Stimulated activated CD4-positive, alpha-beta T cell treated with anti-CD3 and anti-CD28 coated beads, Interleukin-15, amount 100 ng/mL, for 24 hours (primary cell): ENCODE measurements at places on chromosomes 1 and 21.

- no peak for DNase-seq
These were observed 31.4 kb upstream of the PROX1 start for GRCh38 chr1:213956295-213956770.

DNA sequence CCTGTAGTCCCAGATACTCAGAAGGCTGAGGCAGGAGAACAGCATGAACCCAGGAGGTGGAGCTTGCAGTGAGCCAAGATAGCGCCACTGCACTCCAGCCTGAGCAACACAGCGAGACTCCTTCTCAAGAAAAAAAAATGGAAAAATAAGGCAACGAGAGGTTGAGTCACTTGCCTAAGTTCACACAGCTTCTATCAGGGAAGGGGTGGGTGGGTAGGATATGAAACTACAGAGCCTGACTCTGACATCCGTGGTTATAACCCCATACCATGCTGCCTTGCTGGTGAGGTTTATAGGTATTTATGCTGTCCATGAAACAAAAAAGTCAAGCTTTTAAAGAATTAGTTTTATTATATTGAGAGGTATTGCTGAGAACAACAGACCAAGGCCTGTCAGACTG lies 61.5 kb upstream of the RAB4A start:
- peak; percentile 23 for DNase-seq

DNA sequence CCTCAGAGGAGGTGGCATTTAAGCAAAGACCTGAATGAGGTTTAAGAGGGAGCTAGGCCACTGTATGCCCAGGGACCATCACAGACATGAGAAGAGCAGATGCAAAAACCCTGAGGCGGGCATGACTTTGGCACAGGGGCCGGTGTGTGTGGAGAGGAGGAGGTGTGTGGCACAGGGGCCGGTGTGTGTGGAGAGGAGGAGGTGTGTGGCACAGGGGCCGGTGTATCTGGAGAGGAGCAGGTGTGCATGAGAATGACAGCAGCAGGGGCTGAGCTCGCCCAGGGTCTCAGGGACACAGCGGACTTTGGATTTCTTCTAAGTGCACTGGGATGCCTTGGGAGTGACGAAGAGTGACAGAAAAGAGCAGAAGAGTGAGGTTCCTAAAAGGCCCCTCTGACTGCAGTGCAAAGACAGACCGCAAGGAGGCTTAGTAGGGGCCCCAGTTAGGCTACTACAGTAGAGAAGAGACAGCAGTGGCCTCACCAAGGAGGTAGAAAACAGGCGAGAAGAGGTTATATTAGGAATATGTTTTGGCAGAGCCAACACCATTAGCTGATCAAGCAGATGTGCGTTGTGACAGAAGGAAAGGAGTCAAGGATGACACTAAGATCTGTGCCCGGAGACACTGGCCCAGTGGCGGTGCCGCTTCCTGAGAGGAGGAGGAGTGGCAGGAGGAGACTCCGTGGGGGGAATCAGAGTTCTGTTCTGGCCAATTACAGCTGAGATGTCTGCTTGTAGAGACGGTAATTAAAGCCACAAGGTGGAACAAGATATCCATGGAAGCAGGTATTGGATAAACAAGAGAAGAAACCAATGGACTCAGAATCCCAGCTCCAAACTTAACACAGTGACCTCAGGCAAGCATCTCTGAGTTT lies 18.4 kb downstream of the ZBTB17 start:
- DNase-seq, result no peak

DNA sequence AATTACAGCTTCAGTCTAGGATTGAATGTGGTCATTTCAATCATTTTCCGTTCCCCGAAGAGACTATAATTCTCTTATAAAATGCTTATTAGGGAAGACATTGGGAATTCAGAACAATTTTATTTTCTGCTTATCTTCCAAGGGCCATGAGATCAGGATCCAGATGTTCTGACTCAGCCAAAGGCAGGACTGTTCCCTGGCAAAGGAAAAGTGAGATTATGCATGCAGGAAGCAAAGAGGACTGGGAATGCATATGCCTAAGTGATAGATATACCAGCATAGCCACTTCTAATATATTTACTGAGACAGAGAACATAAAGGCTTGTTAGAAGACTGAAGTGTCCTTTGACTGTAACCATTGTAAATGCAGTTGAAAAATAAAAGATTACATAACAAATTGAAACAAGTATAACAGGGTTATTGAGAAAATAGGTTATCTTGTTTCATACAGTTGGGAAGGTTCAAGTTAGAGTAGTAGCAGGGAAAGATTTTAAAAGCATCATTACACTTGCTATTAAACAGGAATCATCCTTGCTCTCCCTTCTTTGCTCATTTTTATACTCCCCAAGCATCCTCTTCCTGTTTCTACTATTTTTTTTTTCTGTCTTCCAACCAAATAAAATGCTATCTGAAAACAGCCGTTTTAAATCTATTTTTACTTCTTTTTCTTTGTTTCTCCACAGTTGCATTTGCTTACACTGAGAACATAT lies 439.6 kb upstream of the ADAMTS5 start:
- no peak for DNase-seq
